ENCODE measurements at places on chromosomes 13 and 19.

GRCh38 chr13:36217456-36217855, 3.1 kb upstream of the SOHLH2 start:
- no peak for DNase-seq

GRCh38 chr19:38394488-38394887, 6.0 kb downstream of the SPRED3 start:
- DNase-seq: no peak

GRCh38 chr19:11295665-11296245, at the start of gene TSPAN16:
TSPAN16 (plus strand) TSS chr19:11296160; CDS start chr19:11296298, 138 bp downstream.
- no peak for DNase-seq

DNA sequence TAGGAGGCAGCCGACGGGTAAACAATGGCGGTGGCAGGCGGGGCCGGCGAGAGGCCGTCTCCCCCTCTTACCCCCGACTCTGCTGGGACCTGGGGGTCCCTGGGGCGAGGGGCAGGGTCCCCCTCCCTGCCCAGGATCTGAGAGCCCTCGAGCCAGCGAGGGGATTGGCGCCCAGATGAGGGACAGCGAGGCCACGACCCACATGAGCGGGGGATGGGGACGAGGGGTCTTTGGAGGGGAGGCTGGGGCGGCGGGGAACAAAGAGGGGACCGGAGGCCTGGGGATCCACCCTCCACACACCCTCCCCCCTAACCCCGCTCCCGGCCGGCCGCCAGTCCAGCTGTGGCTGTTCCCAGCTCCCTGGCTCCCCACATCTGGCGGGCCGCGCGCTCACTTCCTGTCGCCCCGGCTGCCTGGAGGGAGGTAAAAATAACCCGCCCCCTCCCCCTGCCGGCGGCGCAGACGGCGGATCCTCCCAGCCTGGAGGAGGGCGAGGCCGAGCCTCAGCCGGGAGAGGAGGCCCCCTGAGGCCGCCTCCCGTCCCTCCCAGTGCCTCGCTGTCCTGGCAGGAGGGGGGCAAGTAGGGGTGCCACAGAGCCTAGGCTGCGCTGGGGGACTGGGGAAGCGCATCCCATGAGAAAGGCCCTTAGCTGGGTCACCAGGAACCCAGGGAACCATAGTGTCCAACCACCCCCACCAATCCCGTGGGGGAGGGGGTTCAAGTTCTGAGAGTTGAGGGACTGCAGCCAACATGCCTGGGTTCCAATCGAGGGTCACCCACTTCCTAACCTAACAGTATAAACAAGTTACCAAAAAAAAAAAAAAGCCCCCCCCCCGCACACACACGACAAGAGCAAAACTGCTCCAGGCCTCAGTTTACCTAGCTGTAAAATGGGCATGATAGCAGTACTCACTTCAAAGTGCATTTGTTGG, 29.3 kb upstream of the NANOS3 start:
- peak; percentile 91 for DNase-seq

GRCh38 chr19:384799-385169, 24.2 kb downstream of the C2CD4C start:
- DNase-seq: no peak

- no peak for DNase-seq
These were observed 50.3 kb downstream of the ARHGEF7 start for GRCh38 chr13:111165241-111166010.

GRCh38 chr13:97875218-97875617, 78.3 kb upstream of the IPO5 start:
- no peak for DNase-seq

GRCh38 chr13:103615771-103616170, 549.6 kb upstream of the SLC10A2 start:
- no peak for DNase-seq

DNA sequence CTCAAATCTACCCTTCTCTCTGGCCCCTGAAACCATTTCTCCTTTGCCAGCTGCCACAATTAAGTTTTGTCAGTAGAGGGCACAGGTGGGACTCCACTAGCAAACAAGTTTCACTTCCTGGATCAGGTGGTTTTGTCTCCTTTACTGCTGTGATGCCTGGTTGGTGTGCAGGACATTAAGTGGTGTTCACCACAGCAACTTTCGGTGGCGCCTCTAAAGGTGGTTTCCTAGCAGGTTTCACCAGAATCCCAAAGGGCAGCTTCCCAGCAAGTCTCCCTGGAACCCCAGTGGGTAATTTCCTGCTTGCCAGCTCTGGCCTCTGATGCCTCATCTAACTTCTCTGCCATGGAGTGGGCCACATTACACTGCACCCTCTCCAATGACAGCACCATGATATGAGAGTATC, 16.6 kb downstream of the MED4 start:
- DNase-seq: peak; percentile 36

GRCh38 chr13:80437231-80437630, 96.3 kb upstream of the SPRY2 start:
- no peak for DNase-seq

DNA sequence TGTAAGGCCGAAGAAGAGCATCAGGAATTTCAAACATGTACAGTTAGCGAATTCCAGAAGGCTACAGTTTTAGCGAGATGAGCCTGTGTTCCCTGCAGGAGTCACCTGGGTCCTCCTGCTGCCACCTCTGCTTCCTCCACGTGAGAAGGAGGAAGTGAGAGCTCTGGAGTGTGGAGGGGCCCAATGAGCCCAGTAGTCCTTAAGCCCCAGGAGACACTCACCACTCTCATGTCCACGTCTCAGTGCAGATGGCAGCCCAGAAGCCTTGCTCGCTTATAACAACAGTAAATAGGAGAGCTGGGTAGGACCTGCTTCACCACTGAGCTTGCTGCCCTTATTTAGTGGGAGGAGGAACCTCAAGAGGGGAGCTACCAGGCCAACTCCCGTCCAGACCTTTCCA, 44.3 kb downstream of the SERP2 start:
- DNase-seq: no peak

DNA sequence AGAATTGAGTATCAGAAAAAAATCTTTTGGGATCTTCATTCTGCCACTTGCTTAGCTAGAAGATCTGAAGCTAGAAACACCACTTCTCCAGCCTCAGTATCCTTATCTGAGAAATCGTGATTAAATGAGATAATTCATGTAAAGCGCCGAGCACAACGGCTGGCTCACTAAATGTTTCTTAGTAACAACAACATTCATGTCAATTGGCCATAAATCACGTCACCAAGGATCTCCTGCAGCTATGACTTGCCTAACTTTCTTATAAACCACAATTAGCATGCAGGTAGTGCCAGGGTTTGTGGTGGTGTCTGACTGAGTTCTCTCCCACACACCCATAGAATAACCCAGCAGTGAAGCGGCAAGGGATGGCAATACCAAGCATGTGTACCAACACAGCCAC, 501.3 kb downstream of the EFNB2 start:
- no peak for DNase-seq

DNA sequence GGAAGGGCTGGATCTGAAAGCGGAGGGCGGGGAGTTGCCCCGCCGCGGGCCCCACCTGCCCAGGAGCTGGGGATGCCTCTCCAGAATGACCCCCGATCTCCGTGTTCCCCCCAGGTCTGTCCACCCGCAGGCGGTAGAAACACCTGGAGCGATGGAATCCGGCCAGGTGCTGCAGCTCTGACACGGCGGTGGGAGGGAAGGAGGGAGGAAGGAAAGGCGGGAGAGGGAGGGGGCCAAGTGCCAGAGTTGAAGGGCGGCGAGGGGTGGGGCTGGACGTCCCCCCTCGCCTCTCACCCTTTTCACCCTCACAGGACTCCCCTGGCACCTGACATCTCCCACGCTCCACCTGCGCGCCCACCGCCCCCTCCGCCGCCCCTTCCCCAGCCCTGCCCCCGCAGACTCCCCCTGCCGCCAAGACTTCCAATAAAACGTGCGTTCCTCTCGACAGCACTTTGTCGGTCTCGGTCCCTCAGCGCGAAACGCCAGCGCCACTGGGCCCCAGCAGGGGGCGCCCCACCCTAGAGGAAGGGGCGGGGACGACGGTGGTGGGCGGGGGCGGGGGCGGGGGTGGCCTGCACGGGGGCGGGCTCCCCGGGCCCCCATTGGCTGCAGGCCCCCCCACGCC, 337 bp upstream of the FXYD7 start:
- peak; percentile 76 for DNase-seq

GRCh38 chr13:106230450-106230849, 305.0 kb downstream of the EFNB2 start:
- DNase-seq: no peak

DNA sequence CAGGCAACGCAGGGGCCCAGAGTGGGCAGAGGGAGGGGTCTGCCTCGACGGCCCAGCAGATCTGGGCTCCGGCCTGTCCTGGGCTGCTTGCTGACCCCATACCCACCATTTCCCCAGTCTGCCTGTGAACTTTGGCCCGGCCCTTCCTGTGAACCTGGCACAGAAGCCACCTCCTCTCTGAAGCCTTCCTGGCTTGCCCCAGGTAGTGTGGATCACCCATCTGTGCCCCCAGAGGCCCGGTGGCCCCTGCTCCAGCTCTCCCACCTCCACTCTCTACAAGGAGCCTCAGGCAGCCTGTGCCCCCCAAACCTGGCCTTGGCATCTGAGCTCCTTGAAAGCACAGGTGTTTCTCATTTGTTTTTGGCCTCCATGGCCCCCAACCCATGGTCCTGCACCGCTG, 15.7 kb downstream of the PLEKHF1 start:
- DNase-seq: no peak

DNA sequence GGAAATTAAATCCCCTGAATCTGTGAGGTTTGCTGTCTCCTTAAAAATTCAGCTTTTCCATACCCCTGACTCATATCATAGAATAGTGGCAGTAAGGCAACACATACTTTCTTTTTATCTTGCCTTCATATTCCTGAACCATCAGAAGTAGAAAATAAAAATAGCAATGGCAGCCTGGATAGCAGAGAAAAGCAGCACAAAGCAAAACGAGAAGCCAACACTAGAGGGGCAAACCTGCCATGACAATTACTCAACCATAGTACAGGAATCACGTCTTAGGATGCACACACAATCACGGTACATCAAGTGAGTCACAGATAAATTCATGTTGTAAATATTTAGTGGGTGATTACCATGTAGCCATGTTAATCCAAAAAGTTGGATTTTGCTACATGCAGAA, 343.0 kb downstream of the ITGBL1 start:
- DNase-seq: no peak

- no peak for DNase-seq
These were observed 6.1 kb upstream of the ADGRE5 start for GRCh38 chr19:14375055-14375581.

DNA sequence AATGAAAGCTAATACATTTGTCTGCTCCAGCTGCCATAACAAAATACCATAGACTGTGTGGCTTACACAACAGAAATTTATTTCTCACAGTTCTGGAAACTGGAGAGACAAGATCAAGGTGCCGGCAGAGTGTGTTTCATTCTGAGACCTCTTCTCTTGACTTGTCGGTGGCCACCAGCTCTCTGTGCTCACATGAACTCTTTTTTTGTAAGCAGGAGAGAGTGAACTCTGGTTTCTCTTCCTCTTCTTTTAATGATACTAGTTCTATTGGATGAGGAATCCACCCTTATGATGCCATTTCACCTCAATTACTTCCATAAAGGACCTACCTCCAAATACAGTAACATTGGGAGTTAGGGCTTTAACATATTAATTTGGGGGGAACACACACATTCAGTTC, 11.7 kb downstream of the KCTD12 start:
- DNase-seq: no peak

GRCh38 chr13:33722216-33722915, 95.6 kb upstream of the RFC3 start:
- DNase-seq: no peak

DNA sequence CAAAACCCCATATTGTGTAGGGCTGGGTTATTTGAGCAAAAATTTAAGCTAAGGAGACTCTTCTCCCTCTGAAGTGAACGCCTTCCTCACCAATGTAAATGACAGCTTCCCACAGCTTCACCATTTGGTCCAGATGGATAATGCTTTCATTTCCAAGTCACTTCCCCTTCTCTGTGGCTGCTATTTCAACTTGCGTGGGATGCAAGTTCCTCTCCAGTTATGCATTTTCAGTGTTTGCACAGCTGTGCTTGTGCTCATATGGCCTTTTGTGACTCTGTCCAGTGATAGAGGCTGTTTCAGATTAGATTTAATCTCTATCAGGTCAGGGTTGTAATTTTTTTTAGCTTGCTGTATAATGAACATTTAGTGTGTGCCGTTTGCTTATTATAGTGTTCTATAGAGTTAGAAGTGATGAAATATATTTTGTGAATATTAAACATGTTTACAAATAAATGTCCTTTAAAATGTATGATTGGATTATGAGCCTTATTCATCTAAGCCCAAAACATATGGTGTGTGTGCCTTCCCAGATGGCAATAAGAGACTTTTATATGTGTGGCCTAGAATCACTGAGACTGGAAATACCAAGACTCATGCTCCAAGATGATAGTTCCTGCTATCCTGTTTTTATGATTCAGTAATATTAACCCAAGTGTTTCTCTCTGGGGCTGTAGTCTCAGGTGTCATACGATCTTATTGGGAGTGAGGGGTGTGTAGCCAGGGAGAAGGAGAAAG, 86.6 kb downstream of the TNFRSF19 start:
- no peak for DNase-seq

DNA sequence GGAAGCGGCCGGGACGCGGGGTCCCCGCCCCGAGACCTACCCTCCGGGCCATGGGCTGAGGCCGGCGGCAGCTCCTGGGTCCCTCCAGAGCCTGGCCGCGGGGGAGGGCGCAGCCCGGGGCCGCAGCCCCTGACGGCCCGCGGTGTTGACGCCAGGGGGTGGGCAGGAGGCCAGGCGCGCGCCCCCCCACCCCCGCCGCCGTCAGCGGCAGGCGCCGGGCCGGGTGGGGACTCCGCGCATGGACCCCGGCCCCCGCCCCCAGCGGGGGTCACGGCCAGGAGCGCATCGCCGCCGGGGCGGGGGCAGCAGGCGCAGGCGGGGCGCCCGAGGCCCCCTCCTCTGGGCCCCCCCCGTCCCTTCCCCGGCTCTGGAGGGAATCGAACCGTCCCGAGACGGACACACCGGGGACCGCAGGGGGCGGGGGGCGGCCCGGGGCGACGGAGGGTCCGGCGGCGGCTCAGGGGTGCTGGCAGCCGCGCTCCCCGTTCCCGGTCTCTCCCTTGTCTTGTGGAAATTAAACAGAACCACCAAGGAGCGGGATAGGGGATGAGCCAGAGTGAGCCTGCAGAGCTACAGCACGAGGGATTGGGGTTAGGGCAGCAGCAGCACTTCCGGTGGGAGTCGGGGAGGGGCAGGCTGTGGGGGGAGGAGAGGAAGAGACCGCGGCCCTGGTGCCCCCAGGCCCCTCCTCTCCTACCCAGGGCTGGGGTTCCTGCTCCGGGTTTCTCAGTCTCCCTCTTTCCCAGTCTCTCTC, at the start of gene MEIS3:
MEIS3 (minus strand) TSS at position 498 of the 754 bp plus-strand sequence; CDS start at position 52, 446 bp downstream.
- DNase-seq: peak; percentile 71

GRCh38 chr13:110636053-110636475, 20.7 kb downstream of the NAXD start:
- no peak for DNase-seq

DNA sequence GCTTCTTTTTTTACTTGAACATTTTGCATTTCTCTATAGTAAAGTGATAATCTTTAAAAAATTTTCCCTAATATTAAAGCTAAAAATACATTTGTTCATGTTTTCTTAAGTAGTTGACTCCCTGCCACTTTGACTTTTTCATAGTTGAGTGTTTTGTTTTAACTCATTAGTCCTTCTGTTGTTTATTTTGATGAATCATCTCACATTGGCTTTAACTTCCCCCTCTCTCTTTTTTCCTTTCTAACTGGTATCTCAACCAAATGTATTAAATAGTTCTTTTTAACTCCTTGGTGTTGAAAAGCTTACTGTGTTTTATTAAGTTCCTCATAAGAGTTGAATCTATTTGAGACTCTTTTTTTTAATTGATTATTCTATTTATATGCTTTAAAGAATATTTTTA, 2.8 kb downstream of the TNFSF13B start:
- no peak for DNase-seq

Measured in D341Med (cell line).